ENCODE measurements at places on chromosomes 3 and 15. TPM values are rescaled to one million over a fixed set of nuclear protein-coding genes. Genes with fewer than 3 reads are reported as not detected.

GRCh38 chr15:31480356-31481025, 153.9 kb downstream of the KLF13 start:
- DNase-seq, result no peak

The TGM5 gene
- not detected for total RNA-seq

The RPSA gene
- 1,579 TPM for total RNA-seq

DNA sequence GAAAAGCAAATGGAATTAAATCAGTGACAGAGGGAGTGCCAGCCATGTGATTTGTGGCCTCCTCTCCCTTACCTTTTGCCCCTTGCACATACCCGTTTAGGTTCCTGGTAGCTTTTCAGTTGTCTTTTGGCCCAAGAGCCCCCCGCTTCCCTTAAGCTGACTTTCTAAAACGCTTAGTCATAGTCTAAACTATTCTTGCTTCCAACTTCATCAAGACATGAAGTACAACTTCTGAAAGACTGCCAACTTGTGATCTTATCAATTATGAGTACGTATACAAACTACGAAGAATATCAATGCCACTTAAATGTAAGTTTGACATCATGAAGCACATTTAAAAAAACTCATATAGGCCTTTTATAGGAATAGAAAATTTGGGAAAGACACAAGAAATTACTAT, 61.9 kb downstream of the EIF3J start:
- no peak for DNase-seq

- no peak for DNase-seq
These were observed 12.3 kb upstream of the C3orf22 start for GRCh38 chr3:126571078-126571477.

DNA sequence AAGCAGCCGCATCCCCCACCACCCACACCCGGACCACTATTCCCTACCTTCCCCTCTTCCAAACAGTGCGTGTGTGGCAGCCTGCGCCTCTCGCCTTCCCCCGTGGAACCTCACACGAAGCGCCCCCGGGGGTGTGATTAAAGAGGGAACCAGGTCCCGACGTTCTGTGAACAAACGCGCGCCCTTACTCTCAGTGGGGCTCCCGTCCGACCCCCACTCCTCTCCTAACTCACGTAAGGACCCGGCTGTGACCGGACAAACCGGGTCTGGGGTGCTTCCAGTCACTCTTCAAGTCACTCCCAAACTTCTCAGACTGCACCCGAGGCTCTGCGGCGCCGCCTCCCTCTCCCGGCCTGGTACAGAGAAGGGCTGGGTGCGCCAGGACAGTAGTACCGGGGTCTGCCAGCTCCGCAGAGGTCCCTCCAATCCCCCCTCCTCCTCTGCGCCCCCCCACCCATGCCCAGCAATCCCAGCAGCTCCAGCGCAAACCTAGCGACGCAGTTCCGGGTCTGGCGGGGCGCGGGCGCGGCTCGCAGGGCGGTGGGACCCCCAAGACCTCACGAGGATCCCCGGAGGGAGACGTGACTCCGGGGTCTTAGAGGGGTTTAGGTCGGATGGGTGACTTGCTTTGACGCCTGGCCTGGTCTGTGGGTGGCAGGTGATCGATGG, 574 bp downstream of the DUOXA1 start:
- no peak for DNase-seq

GRCh38 chr3:168722091-168722490, 626.4 kb upstream of the GOLIM4 start:
- no peak for DNase-seq

DNA sequence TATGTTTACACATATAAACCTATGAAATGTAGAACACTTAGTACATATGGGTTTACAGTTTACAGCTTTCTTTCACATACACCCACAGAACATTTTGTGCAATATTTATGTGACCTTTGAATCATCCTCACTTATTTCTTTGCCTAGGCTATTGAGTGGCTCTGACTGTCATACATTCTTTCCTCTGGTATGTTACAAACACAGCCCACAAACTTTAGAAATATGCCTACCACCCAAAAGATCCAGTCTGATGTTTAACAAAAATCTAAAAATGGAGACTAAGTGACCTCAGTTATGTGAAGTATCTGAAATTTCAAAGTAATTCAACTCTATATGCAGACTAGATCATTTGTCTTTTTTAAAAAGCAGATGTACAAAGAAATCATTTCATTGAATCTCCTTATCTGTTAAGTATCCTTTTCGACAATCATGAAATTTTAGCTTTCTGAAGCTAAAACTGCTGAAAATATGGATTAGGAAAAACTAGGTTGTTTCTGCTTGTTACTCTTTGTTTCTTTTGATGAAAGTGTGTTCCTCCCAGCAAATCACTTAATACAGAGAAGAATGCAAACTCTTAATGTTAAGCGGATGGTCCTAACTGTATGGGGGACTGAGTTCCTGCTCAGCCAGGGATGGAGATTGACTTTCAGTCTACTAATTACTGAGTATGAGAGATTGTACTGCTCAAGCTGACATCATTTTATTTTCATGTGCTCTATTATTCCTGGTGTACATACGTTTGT, 27.7 kb downstream of the CCDC54 start:
- no peak for DNase-seq

DNA sequence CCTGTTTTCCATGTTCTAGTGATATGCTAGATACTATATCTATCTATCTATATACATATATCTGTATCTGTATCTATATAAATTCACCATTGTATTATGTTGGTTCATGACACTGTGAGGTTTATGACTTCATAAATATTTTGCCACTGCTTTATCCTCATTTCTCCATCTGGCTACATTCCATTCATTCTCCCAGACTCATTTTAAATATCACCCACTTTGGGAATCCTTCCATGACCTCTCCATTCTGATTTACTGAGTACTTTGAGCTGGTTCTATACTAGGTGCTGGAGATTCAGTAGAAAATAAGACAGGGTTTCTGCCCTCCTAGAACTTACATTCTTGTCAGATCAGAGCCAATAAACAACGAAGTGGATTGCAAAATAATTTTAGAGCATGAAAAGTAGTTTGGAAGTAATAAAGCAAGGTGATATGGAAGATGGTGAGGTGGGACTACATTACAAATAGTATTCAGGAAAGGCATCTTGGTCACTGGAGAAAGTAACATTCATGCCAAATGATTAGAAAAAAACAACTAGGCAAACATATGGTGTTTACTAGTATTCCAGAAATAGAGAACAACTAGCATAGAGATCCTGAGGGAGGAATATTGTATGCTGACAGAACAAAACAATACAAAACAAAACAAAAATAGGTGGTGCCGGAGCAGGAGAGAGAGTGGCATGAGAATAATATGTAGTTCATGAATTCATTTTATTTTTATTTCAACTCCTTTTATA, 11.6 kb upstream of the PLSCR4 start:
- no peak for DNase-seq

The NR1I2 gene
- total RNA-seq, result 0.91 TPM

The ACAD9 gene
- 61.3 TPM for total RNA-seq

DNA sequence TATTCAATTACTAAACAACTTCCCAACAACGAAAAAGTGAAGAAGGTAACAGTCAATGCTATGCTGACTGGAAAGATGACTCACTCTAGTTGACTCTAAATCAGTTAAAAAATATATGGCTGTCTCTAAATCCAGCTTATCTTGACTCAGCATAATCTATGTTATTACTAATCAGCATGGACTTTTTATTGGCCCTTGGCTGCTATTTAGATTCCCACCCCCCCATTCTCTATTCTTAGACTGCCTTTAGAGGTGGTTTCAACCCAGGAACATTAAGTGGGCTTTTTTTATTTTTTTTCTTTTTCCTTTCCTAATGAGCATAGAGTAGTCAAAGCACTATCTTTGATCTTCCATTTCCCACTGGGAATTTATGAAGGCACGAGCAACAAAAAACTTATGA, 1.9 kb downstream of the PCOLCE2 start:
- no peak for DNase-seq

The SYNPR gene
- not detected for total RNA-seq
